ENCODE measurements at places on chromosomes 3 and 15. TPM values are rescaled to one million over a fixed set of nuclear protein-coding genes. Genes with fewer than 3 reads are reported as not detected.

GRCh38 chr3:161371441-161372320 lies at the start of gene SPTSSB:
TSS of gene SPTSSB (minus strand) at chr3:161371517. CDS start at chr3:161346323, 25,194 bp downstream.
- H3K4me3 ChIP-seq: peak within 1 kb of the TSS; percentile 58
- no peak for DNase-seq
- H3K4me1 ChIP-seq: peaks cover 14% of the 10 kb centered on the region
- H3K27ac ChIP-seq: no peak within 1 kb of the TSS
- no peaks in the 10 kb centered on the region for H3K27me3 ChIP-seq

DNA sequence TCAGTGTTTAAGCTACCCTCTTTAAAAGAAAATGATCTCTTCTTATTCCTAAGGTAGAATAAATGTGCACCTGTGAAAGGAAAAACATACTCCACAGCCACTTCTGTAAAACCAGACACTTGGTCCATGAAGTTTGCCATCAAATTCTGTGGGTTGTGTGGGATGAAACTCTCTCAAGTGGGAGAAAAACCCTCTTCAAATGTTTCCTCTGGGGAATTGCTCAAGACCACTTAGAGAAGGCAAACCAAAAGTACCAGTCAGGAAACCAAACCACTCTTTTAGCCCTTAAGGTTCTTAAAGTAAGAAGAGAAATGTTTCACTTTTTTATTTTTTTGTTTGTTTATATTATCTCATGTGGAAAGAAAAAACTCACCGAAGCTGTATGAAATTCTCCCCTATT lies 1.2 kb downstream of the COL8A1 start:
- H3K4me1 ChIP-seq: peaks cover 11% of the 10 kb centered on the region
- DNase-seq: no peak
- H3K36me3 ChIP-seq: no peaks in the 10 kb centered on the region
- peak overlapping the region; percentile 83 for H3K27ac ChIP-seq
- H3K27me3 ChIP-seq: no peaks in the 10 kb centered on the region
- peak overlapping the region; percentile 57 for H3K4me3 ChIP-seq

- no peaks in the 10 kb centered on the region for H3K27me3 ChIP-seq
- no peaks in the 10 kb centered on the region for H3K4me1 ChIP-seq
- H3K36me3 ChIP-seq: peaks cover 8% of the 10 kb centered on the region
- H3K27ac ChIP-seq: peak overlapping the region; percentile 69
- H3K4me3 ChIP-seq: no peak overlapping the region
- DNase-seq: no peak
Observed at GRCh38 chr3:172319595-172319994, 128.7 kb downstream of the GHSR start.

GRCh38 chr15:40506964-40507571 lies 36.3 kb downstream of the CHST14 start:
- H3K36me3 ChIP-seq: no peaks in the 10 kb centered on the region
- H3K27me3 ChIP-seq: no peaks in the 10 kb centered on the region
- peak; percentile 77 for DNase-seq
- no peaks in the 10 kb centered on the region for H3K4me1 ChIP-seq
- H3K4me3 ChIP-seq: peak overlapping the region; percentile 38

DNA sequence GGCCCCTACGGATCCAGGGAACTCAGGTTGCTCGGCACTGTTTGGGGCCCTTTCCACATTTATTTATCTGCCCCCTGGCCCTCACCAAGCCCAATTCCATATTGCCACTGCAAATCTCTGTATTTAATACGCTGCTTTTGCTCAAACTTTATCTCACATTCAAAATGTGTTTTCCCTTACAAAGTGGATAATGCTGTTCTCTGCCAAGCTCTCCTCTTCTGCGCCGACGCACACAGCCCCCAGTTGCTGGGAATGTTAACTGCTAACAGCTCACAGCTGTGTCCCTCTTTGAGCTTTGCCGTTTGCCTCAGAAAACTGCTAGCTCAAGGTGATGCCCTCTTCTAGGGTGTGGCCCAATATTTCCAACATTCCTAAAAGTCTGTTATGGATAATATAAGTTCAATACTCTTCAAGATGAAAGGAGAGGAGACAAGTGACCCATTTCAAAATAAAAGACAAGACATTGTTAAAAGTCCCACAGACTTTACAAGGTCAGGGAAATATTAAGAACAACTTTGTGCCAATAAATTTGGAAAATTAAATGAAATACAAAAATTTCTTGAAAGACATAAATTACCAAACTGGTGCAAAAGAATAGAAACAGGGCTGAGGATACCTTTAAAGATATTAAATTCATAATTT lies 12.6 kb upstream of the FBN1 start:
- no peak for DNase-seq
- H3K27ac ChIP-seq: no peak overlapping the region
- no peaks in the 10 kb centered on the region for H3K4me1 ChIP-seq
- no peaks in the 10 kb centered on the region for H3K36me3 ChIP-seq
- no peaks in the 10 kb centered on the region for H3K27me3 ChIP-seq
- no peak overlapping the region for H3K4me3 ChIP-seq

DNA sequence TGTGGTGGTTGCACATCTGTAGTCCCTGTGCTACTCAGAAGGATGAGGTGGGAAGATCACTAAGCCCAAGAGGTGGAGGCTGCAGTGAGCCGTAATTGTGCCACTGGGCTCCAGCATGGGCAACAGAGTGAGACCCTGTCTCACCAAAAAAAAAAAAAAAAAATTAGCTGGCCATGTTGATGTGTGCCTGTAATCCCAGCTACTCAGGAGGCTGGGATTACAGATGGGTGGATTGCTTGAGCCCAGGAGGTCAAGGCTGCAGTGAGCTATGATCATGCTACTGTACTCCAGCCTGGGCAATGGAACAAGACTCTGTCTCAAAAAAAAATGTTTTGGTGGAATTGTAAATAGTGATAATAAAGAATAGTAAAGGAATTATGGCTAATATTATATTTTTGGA lies 9.9 kb downstream of the ATRIP start:
- H3K4me3 ChIP-seq: no peak overlapping the region
- H3K27ac ChIP-seq: no peak overlapping the region
- peaks cover 88% of the 10 kb centered on the region for H3K36me3 ChIP-seq
- H3K4me1 ChIP-seq: no peaks in the 10 kb centered on the region
- DNase-seq: no peak

DNA sequence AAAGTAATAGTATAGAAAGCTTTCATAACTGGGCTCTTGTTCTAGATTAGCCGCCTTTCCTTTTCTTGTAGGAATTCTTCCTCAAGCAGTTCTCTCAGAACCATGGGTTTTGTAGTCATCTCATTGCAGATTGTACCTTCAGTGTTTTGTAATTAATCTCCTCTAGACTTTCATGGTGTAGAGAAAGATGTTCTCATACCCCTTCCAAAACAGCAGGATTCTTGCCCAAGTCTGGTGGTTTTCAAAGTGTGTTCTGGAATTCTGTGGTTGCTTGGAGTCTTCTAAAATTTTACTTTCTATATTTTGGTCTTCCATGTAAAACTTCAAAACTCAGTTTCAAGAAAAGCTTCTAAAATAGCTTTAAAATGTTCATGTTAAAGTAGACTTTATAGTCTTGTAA lies 293.8 kb downstream of the PTPRG start:
- H3K4me3 ChIP-seq: no peak overlapping the region
- H3K27ac ChIP-seq: no peak overlapping the region
- no peaks in the 10 kb centered on the region for H3K36me3 ChIP-seq
- H3K27me3 ChIP-seq: no peaks in the 10 kb centered on the region
- DNase-seq: no peak
- H3K4me1 ChIP-seq: no peaks in the 10 kb centered on the region

DNA sequence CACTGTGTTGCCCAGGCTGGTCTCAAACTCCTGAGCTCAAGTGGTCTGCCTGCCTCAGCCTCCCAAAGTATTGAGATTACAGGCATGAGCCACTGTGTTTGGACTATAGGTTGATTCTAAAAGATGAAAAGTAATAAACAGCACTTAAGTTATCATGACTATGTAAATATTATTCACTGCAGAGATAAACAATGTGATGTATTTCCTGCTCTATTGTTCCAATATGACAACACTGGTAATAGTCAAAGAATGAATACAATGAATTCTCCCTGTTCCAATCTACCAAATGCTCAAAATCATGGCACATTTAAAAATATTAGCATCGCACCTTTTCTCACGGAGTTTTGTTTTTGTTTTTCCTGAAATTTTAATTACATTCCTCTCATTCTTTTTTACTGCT lies 36.8 kb upstream of the TBL1XR1 start:
- DNase-seq: no peak
- H3K36me3 ChIP-seq: no peaks in the 10 kb centered on the region
- no peak overlapping the region for H3K27ac ChIP-seq
- H3K4me1 ChIP-seq: no peaks in the 10 kb centered on the region

- H3K4me3 ChIP-seq: no peak overlapping the region
- H3K4me1 ChIP-seq: no peaks in the 10 kb centered on the region
- no peaks in the 10 kb centered on the region for H3K27me3 ChIP-seq
- DNase-seq: peak; percentile 32
- H3K27ac ChIP-seq: no peak overlapping the region
- no peaks in the 10 kb centered on the region for H3K36me3 ChIP-seq
Observed at GRCh38 chr15:68765602-68766368, 54.9 kb downstream of the ANP32A start.

DNA sequence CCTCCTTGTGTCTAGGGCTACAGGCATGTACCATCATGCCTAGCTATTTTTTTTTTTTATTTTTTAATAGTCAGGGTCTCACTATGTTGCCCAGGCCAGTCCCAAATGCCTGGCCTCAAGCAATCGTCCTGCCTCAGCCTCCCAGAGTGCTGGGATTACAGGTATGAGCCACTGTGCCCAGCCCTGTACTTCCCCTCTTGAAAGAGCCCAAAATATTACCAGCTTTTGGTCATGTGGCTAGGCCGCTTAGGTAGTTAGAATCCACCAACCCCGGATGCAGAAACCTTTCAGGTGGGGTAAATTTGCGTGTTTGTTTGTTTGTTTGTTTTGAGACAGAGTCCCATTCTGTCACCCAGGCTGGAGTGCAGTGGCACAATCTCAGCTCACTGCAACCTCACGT lies 132.8 kb upstream of the C2CD4B start:
- no peak overlapping the region for H3K27ac ChIP-seq
- H3K4me1 ChIP-seq: no peaks in the 10 kb centered on the region
- no peaks in the 10 kb centered on the region for H3K36me3 ChIP-seq
- no peaks in the 10 kb centered on the region for H3K27me3 ChIP-seq
- no peak overlapping the region for H3K4me3 ChIP-seq

- no peaks in the 10 kb centered on the region for H3K36me3 ChIP-seq
- no peaks in the 10 kb centered on the region for H3K4me1 ChIP-seq
- H3K27ac ChIP-seq: peak overlapping the region; percentile 89
- no peak for DNase-seq
- H3K27me3 ChIP-seq: no peaks in the 10 kb centered on the region
Observed at GRCh38 chr3:184712248-184713039, 580 bp upstream of the MAGEF1 start.

DNA sequence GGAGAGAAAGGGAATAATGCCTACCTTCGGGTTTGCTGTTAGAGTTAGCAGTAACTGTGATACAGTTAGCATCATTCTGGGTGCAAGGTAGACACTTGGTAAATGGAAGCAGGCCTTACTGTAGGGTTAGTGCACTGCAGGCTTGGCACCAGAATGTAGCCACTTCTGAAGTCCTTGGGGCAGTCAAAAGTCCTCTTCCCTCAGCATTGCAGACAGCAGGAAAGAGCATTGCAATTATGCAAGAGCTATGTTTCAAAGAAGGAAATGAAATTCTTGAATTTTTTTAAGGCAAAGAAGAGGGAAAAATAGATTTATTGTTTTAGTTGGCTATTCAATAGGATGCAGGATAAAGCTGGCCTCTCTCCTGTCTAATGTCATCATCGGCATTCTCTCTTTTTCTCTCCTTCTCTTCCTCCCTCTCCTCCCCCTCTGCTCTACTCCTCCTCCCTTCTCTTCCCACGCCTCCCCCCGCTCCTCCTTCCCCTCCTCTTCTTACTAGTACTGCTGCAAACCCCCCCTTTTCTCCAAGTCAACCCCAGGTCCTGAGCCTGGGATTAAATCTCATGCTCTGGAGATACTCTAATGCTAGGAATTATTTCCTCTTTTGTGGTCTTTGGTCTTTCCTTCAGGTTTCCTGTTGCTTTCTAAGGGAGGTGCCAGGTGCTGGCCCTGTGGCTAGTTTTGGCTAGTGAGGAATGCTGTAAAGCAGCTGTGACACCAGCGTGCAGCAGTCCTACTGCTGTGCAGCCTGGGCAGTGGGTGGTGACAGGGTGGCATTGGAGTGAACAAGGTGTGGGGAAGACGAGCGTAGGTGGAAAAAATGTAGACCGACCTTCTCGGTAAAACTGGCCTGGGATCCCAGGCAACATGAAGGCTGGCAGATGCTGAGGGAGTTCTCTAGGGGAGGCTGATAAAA lies 21.7 kb downstream of the EEFSEC start:
- H3K27ac ChIP-seq: peak overlapping the region; percentile 17
- H3K4me1 ChIP-seq: peaks cover 28% of the 10 kb centered on the region
- no peak for DNase-seq
- no peaks in the 10 kb centered on the region for H3K36me3 ChIP-seq
- no peak overlapping the region for H3K4me3 ChIP-seq

- DNase-seq: no peak
- H3K4me1 ChIP-seq: no peaks in the 10 kb centered on the region
- no peak overlapping the region for H3K4me3 ChIP-seq
- H3K27ac ChIP-seq: no peak overlapping the region
Observed at GRCh38 chr3:141575879-141576743, 89.3 kb downstream of the RASA2 start.

GRCh38 chr3:49671291-49672288 lies 2.6 kb upstream of the APEH start:
- no peaks in the 10 kb centered on the region for H3K27me3 ChIP-seq
- H3K4me3 ChIP-seq: no peak overlapping the region
- no peak for DNase-seq
- H3K36me3 ChIP-seq: peaks cover 9% of the 10 kb centered on the region

DNA sequence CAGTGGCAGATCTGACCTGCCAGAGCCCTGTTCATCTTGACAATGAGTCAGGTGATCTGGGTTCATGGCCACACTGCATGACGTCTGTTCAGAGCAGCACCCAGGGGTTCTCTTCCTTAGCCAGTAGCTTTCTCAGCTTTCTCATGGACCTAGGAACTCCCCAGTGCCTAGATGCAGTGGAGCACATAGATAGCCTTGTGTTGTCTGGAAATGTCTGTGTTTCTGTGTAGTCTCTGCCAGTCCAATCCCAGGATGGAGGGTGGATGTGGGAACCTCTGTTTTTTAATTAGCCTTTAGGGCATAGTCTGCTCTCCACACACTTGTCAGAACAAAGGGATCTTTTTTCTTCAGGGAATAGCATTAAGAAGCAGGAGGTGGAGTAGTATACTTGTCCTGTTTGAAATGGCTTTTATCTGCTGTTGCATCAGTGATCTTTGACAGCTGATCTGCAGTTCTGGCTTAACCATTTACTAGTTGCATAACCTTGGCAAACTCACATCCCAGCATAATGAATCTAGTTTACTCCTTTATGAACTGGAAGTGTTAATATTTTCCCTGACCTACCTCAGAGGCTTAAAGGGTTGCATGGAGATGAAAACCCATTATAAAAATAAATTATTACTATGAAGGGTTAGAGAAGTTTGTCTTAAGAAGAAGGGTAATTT lies 16.1 kb upstream of the CACNA1D start:
- no peak overlapping the region for H3K4me3 ChIP-seq
- DNase-seq: no peak
- H3K27me3 ChIP-seq: no peaks in the 10 kb centered on the region
- H3K4me1 ChIP-seq: no peaks in the 10 kb centered on the region
- H3K27ac ChIP-seq: no peak overlapping the region

- H3K27me3 ChIP-seq: no peaks in the 10 kb centered on the region
- DNase-seq: no peak
- H3K27ac ChIP-seq: no peak overlapping the region
- no peak overlapping the region for H3K4me3 ChIP-seq
Observed at GRCh38 chr3:70640481-70640880, 328.0 kb upstream of the MDFIC2 start.

Gene GATM
- 38.2 TPM for total RNA-seq

Gene CA12
- 5.5 TPM for total RNA-seq

Gene FGF12
- 218 TPM for total RNA-seq

Gene CRYGS
- total RNA-seq: not detected

Gene IRAK2
- 2.8 TPM for total RNA-seq

Gene SPTBN5
- total RNA-seq: 1.3 TPM

Gene THAP10
- 3.1 TPM for total RNA-seq

Gene TMEM212
- not detected for total RNA-seq

Gene AP4E1
- 7.0 TPM for total RNA-seq

Gene ADAMTSL3
- 12.2 TPM for total RNA-seq

Gene MUC13
- not detected for total RNA-seq
